ENCODE measurements at places on chromosomes 5 and 9.

GRCh38 chr9:122086873-122087272, 6.2 kb downstream of the TTLL11 start:
- no peak for DNase-seq

GRCh38 chr9:105046907-105047741, 119.2 kb upstream of the ABCA1 start:
- no peak for DNase-seq

DNA sequence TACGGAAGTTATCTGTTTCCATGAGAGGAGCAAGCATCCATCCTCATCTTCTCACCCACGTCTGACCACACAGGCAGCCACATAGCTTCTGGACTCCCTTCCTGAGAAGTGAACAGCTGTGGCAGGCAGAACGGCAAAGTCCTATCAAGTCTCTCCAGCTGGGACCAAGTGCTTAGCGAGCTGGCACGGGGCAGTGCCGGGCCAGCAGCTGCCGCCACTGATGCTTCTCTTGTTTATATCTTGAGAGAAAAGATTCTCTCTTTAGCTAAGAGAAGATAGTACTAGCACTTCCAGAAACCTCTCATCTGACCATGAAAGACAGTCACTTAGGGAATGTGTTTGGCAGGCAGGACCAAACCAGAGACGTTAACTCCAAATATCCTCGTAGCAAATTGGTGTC, 37.2 kb downstream of the PLAC8L1 start:
- DNase-seq = no peak

- DNase-seq = no peak
Measured at GRCh38 chr5:151931260-151931659, 6.6 kb upstream of the GLRA1 start.

DNA sequence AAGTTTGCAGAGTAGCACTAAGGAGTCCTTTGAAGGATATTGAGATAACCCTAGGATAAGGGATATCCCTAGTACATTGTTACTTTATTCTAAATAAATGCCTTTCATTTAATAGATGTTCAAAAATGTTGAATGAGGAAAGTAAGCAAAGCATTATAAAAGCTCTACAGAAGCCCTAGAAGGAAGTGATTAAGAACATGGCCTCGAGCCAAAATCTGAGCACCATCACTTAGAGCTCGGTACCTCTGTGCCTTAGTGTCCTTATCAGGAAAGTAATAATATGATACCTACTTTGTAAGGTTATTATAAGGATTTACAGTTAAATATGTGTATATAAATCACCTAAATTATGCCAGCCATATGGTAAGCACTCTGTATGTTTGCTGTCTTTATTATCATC, 242.6 kb downstream of the KIAA0825 start:
- DNase-seq = no peak

DNA sequence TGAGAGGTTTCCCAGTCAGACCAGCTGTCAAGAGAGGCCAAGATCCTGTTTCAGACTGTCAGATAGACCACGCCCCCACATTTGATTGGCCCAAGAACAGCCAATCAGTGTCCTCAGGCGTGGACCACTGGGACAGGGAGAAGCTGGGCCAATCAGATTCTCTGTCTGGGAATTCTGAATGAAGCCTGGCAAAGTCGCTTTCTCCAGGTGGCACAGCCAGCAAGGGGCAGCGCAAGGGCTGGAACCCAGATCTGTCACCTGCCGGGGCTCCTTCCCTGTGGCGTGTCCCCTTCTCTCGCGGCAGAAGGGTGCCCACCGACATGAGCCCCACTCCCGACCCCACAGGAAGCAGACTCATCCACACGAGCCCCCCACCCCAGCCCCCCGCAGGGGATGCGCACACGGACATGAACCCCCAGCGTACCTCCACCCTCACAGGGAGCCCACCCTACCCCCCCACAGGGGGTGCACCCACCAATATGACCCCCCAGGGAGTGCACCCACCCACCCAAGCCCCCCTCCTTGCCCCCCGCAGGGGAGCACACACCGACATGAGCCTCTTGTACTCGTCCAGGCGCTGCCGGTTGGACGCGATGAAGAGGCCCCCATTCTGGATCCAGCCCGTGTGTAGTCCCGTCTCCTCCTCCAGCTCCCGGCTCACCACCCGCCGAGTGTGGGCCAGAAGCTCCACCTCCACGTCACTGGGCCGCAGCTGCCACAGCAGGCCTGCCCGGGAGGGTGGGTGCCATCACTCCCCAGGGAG, 6.1 kb downstream of the SARDH start:
- DNase-seq = no peak

- DNase-seq = no peak
Measured at GRCh38 chr9:136048560-136049411, 46.3 kb downstream of the NACC2 start.

- DNase-seq = no peak
Measured at GRCh38 chr5:125295405-125295872, 549.0 kb upstream of the ZNF608 start.

- no peak for DNase-seq
Measured at GRCh38 chr9:100309992-100310391, 42.8 kb downstream of the TEX10 start.

GRCh38 chr9:130240410-130241197, 25.0 kb upstream of the HMCN2 start:
- peak; percentile 22 for DNase-seq

DNA sequence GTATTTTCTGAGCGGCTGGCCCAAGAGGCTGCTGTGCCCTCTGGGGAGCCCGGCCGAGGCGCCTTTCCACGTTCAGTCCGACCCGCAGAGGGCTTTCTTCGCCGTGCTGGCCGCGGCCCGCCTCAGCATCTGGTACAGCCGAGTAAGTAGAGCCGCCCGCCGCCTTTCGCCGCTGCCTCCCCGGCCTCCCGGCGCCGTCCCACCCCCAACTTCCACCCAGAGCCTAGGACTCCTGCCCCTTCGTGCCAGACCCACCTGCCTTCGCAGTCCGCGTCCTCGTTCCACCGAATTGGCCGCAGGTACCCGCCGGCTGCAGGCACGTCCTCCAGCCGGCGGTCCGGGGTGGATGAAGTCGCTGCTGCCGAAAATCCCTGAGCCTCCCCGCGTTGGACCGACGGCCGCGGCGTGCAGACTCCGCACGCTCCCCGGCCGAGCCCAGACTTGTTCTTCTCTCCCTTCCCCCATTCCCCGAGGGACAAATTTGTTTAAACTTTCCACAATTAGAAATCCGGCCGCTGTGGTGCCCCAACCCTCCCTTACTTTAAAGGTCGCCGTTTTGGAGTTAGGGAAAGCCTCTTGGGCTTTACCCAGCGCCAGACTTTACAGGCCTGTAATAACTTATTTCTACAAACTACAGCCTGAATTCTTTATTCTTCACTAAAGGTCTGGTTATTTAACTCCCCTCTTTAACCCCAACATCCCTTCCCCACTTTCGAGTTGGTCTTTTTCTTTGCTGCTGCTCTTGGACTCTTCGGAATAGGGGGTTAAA, 589 bp downstream of the RIC1 start:
- DNase-seq = no peak

GRCh38 chr9:3189113-3189861, 336.5 kb downstream of the RFX3 start:
- no peak for DNase-seq

DNA sequence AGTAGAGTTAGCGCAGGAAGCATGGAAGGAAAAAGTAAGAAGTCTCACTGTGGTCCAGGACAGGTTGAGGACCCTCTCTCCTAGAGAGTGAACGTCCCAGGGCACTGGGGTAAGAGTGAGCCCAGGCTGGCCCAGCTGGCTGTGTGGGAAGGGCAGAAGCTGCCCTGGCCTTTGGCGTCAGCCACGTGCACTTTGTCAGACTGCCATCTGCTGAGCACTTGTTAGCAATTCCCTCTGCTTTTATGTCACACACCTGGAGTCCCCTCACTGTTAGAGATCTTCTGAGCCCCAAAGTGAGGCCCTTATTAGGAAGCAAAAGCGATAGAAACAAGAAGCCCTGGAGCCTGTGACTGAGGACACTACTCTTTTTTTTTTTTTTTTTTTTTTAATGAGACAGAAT, 79.1 kb downstream of the UGCG start:
- no peak for DNase-seq

GRCh38 chr9:3246241-3246640, 279.6 kb downstream of the RFX3 start:
- DNase-seq = no peak

GRCh38 chr9:81822301-81822865, 105.8 kb upstream of the SPATA31D4 start:
- DNase-seq = no peak

- no peak for DNase-seq
Measured at GRCh38 chr5:36152324-36153297, 700 bp downstream of the SKP2 start.

DNA sequence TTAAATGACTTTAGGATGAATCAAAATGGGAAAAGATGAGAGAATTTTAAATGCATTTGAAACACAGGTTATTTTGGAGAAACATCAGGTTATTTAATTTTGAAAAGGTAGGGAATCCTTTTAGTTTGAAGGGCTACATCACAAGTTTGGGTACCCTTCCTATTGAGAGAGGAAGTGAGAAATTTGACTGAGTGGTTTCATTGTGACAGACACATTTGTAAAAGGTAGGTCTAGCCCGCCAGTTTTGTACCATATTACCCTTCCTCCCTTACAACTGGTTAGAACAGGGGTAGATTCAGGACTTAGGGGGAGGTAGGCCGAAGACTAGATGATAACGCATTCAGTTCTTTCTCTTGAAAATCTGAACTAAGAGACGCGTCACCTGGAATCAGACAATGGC, 464.2 kb downstream of the EBF1 start:
- DNase-seq = no peak

GRCh38 chr9:17942498-17942897, 363.6 kb downstream of the SH3GL2 start:
- no peak for DNase-seq

GRCh38 chr9:130332384-130332926, 66.9 kb downstream of the HMCN2 start:
- DNase-seq = no peak

GRCh38 chr5:50965654-50966375, 299.4 kb downstream of the PARP8 start:
- DNase-seq = no peak

Measured in stimulated activated CD4-positive, alpha-beta T cell treated with anti-CD3 and anti-CD28 coated beads, Interleukin-15, amount 100 ng/mL, for 48 hours (primary cell).